CD8-positive, alpha-beta memory T cell (primary cell): ENCODE measurements at places on chromosomes 12 and 14.
A peak's percentile ranks its signal among the peaks of the same experiment; 100 is the strongest.

DNA sequence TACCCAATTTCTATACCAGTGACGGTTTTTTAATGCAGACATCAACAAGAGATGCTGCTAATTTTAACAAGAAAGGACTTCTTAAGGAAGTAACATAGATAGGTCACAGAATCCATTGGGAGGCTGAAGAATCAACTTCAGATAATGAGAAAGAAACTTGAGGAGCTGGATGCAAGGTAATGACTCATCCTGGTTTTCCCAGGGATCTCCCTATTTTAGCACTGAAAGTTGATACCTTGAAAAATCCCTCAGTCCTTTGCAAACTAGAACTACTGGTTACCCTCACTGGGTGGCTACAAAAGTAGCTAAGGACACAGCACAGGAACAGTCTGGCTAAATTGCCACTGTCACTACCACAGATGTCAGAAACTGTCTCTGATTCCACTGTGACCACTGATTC, 561.9 kb downstream of the FLRT2 start:
- no peak for DNase-seq

GRCh38 chr14:89750908-89751392, 203.6 kb downstream of the EFCAB11 start:
- DNase-seq: no peak

- no peak for DNase-seq
These were observed 116.8 kb upstream of the ABCD2 start for GRCh38 chr12:39736406-39736805.

GRCh38 chr12:43848226-43848507, 12.3 kb downstream of the TMEM117 start:
- no peak for DNase-seq

GRCh38 chr12:73277971-73278370, 1005.8 kb downstream of the TRHDE start:
- DNase-seq: no peak

DNA sequence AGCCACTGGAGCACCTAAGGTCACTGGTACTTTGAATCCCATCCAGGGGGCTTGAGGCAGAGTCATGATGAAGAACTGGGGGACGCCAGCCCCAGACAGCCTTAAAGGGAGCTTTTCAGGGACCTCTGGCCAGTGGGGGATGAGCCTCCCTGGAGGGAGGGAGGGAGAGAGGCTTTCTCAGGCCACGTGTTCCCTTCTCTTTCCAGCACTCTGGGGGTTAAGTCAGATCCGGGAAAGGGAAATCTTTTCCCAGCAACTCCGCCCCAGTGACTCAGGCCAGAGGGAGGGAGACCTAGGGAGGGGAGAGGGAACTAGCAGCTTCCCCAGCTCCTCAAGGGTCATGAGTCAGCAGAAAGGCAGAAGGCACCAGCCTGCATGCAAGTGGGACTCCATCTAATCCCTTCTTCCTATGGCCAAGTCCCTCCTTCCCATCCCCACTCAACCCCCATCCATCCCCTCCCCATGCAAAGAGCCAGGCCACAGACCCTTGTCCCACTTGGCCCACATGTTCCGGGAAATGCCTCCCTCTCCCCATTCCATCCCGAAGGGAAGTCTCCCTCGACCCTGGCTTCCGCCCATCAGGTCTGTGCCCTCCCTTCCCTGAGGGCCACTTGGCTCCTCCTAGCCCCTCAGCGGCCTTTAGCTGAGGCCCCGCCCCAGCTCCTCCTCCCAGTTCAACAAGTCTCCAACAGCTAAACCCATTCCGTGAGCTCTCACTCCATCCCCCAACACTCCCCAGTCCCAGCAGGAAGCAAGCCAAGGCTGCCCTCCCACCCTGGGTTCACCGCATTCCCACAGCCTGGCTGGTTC, 5.6 kb downstream of the TNFRSF1A start:
- peak; percentile 77 for DNase-seq
